ENCODE measurements at places on chromosomes 2 and 18. TPM values are rescaled to one million over a fixed set of nuclear protein-coding genes. Genes with fewer than 3 reads are reported as not detected.

DNA sequence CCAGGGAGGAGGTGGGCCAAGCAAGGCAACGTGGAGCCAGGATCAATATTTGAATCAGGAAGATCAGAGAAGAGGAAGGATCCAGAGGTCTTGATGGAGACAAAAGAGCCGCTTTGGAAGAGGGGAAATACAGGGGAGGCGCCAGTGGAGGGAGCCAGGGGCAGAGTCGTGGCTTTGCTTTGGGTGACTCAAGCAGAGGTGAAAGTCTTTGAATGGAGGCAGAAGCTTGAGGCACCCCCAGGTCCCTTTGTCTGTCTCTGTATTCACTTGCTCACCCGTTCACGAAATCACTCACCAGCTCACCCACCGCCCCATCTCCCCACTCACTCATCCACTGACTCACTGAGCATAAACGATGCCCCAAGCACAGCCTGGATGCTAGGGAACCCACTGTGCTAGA is 134.1 kb downstream of the ACOXL start:
- no peak for DNase-seq

DNA sequence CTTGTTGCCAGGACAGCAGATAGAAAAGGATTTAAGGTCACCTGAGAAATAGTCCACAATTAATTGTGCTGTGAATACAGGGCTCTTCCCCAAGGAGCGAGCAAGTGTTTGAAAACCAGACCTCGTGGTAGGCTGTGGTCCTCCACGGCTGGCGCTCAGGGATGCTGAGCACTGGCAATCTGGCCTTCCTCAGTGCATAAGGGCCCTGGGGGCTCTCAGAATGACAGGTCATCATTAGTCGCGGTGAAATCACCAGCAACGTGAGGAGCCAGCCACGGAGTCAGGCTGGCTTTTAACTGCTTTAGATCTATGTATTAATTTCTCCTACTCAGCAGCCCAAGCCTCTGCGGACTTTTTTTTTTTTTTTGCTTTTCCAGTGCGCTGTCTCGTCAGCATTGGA is 148.5 kb downstream of the FHOD3 start:
- DNase-seq = no peak

- DNase-seq = no peak
Measured at GRCh38 chr2:72613931-72614330, 211.9 kb downstream of the EXOC6B start.

DNA sequence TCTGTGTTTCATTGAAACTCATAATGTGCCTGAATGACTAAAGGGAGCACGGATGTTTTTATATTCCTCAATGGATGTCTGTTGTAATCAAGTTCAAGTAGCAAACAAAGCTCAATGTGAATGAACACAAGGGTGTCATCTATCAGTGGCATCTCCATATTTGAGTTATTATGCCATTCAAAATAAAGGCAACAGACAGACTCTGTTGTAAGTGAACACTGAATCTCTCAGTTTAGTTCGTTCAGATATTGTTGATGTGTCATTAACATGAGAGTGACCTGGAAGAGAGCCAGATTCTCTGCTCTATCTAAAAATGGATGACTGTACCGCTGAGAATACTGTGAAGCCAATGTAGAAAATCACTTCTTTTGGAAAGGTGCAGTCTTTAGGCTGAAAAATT is 118.7 kb downstream of the NUP35 start:
- DNase-seq = no peak

DNA sequence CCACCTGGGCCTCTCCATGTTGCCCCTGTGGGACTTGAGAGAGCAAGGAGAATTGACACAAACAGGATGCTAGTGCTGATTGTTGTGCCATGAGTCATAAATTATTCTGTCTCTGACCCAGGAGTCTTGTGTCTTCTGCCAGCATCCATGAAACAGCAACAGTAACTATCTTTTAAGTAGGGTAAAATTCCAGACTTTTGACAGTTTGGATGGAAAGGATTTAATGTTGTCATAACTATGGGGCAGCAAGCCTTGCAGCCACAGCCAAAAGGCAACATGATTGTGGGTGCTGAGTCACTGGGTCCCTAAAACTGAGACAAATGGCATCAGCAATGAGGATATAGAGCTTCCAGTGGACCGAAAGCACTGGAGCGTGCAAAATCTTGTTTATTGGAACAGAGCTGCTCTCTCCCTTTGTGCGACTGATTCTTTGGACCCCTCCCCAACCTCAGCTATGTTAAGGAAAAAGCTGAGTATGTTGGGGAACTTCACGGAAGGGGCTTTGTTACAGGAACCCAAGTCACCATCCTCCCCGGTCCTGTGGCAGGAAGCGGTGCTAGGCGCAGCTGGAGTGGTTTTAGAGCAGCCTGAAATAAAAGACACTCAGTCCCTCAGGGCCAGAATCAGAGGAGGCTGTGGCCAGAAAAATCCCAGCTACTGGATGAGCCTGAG is 9.6 kb upstream of the ITPRIPL1 start:
- no peak for DNase-seq

- DNase-seq = no peak
Measured at GRCh38 chr2:30691948-30692828, 115.1 kb downstream of the CAPN13 start.

DNA sequence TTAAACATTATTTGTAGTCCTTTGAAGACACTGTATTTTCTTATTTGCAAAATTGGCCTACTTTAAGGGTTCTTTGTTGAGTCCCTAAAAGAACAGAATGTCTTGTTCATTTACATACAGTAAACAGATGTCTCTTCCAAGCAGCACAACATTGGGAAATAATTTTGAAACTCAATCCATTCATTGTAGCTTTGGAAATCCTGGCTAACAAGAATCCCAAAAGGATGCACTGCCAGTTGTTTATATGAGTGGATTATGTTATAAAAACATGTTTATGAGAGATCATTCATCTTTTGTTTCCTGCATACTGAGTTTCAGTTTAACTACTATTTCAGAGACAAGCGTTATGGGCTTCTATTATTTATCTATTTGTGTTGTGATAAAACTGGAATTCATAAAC is 499.3 kb downstream of the PID1 start:
- no peak for DNase-seq

DNA sequence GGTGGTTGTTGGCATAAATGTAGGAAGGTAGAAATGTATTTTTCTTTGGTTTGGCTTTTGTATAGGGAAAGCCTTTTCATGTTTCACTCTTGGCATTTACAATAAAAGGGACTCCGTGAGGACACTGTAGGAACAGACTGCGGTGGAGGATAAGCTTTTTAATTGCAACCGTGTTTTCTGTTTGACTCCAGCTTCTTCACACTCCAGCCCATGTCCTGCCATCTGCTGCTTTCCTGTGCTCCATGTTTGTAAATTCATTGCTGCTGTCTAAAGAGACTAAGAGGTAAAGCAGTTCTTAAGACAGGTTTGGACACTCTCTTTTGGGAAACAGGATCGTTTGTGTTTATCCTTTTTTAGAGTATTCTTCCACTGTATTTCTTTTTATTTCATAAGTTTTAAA is 33.3 kb downstream of the WDR75 start:
- DNase-seq = no peak

- DNase-seq = no peak
Measured at GRCh38 chr2:202721621-202722020, 86.9 kb downstream of the FAM117B start.

DNA sequence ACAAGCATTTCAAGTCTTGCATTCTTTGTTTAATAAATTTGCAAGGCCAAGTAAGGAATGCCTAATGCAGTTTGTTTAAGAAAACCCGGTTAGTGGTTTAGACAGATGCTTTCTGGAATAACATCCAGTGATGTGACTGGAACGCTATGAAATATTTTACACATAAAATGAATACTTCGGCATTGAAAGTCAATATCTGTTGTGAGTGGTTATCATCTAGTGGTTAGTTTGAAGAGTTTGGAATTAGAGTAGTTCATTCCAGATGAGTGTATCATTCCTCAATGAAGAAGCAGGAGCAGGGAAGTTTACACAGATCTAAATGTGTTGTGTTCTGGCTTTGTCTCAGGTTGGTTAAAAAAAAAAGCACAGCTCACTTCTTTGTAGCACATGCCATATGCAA is 608.0 kb upstream of the PIK3C3 start:
- no peak for DNase-seq

DNA sequence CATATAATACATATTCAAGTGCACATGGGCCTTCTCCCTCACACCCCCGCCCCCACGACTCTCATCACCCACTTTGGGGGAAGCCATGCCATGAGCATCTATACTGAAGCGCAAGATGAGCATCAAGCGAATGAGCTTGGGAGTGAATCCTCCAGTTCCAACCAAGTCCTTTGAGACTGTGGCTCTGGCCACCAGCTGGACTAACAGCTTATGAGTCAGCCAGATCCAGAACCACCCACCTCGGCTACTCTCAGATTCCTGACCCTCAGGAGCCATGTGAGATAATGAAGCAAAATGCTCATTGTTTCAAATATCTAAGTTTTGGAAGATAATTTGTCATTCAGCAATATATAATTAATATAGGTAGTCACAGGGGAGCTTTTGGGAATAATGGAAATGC is 22.2 kb upstream of the IL1RL1 start:
- DNase-seq = no peak

- DNase-seq = no peak
Measured at GRCh38 chr2:43941359-43941758, 54.4 kb downstream of the LRPPRC start.

DNA sequence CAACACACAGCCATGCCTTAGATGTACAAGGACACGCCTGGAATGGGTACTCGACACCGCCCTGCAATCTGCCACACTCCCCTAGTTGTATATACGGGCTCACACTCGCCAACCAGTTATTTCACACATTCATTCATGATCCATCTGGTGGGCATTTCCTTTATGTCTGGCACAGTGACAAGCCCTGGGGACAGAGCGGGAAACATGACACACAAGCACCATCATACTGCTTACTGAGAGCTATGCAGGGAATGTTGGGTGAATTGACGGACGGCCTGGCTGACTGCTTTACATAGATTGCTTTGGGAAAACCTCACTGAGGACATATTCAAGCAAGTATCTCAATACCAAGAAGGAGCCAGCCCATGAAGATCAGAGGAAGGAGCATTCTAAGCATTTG is 448.0 kb upstream of the SPRED2 start:
- no peak for DNase-seq

ABI2 gene
- 23.8 TPM for total RNA-seq

MAL gene
- total RNA-seq = 3.5 TPM

ANKRD30B gene
- total RNA-seq = not detected

FAM110C gene
- 20.1 TPM for total RNA-seq

SERPINB7 gene
- total RNA-seq = not detected

DUSP19 gene
- 2.5 TPM for total RNA-seq

OBSL1 gene
- total RNA-seq = 9.9 TPM

ELAC1 gene
- 7.0 TPM for total RNA-seq

CMPK2 gene
- 3.6 TPM for total RNA-seq

ACADL gene
- total RNA-seq = not detected

MYO1B gene
- total RNA-seq = 78.2 TPM

Data from colonic mucosa (tissue), 4 donors.